Karpas-422 (cell line): ENCODE measurements at places on chromosomes 6 and 20. TPM values are rescaled to one million over a fixed set of nuclear protein-coding genes. Genes with fewer than 3 reads are reported as not detected.
A peak's percentile ranks its signal among the peaks of the same experiment; 100 is the strongest.

The FKBP1C gene
- not detected in 2 replicates for total RNA-seq

The GPX6 gene
- not detected in 2 replicates for total RNA-seq

DNA sequence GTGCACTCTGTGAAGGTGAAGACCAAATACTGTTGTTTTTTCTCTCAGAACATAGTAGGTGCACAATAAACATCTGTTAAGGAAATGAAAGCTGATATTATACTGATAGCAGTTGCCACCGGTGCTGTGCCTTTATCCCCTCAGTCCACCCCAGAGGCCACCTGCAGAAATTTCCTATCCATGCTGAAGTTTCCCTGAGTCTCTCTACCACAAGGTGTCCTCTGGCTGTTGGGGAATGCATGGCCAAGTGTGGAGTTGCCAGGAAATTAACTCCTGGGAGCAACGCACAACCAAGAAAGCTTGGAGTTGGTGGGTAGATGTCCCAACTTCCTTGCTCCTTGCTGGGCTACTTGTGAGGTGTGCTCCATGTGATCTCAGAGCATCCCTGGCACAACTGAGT lies 114.2 kb downstream of the LAMP5 start:
- 0 out of 2 replicates have a peak, but pooled peaks cover 3% of the 10 kb centered on the region for H3K27me3 ChIP-seq
- DNase-seq: no peak
- H3K4me3 ChIP-seq: no peak overlapping the region
- H3K36me3 ChIP-seq: no peaks in the 10 kb centered on the region
- H3K27ac ChIP-seq: no peak overlapping the region

DNA sequence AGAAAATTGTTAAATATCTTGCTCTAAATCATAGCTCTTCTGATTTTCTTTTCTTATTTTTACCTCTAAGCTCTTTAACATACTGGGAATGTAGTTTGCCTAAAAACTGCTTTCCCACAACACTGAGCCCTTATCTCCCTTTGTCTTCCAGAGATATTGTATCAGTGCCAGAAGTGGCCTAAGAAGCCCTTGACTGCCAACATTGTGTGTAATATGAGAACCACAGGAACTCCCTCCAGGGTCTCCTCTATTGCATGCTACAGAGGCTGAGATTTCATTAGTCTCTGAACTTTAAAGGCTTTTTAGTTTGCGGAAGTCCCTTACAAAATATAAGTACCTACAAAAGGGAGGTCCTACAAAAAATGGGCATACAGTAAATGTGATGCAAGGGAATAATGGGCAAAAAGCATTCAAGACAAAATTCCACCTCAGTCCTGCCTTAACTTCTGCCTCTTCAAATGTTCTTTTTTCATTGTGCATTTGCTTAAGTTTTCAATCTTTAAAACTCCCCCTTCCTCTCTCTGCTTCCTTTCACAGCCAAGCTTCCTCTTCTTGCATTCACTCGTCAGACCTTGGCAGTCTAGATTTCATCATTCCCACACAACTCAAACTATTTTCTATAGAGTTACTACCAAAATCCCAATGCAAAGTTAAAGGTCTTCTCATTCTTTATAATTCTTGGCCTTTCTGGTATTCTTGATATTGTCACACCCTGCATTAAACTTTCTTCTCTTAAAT lies 76.5 kb downstream of the ADGRG6 start:
- no peaks in the 10 kb centered on the region; the same call in 1 of the 2 replicates for H3K4me1 ChIP-seq
- no peak for DNase-seq
- H3K27me3 ChIP-seq: no peaks in the 10 kb centered on the region
- H3K4me3 ChIP-seq: no peak overlapping the region
- H3K27ac ChIP-seq: no peak overlapping the region

DNA sequence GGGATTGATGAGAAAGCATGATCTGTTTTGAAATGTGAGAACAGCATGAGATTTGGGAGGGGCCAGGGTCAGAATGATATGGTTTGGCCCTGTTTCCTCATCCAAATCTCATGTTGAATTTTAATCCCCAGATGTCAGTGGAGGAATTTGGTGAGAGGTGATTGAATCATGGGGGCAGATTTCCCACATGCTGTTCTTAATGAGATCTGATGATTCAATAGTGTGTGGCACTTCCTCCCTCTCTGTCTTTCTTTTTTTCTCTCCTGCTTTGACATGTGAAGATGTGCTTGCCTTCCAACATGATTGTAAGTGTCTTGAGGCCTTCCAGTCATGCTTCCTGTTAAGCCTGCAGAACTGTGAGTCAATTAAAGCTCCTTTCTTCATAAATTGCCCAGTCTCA lies 1060.3 kb upstream of the CITED2 start:
- H3K4me3 ChIP-seq: no peak overlapping the region
- no peak overlapping the region for H3K27ac ChIP-seq
- no peaks in the 10 kb centered on the region for H3K4me1 ChIP-seq

The SLC17A1 gene
- not detected in 2 replicates for total RNA-seq

DNA sequence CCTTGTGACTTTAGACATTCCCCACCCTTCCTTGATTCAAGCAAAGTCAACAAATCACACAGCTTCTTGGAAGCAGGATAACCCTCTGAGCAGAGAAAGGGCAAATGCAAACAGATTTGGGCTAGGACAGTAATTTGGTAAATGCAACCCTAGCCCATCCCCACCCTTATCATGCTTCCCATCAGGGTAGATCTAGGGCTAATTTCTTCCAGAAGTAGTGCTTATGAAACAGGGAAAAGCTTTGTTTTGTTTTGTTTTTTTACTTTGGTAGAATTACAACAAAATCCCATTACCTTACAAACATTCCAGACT lies 525.1 kb upstream of the NOX3 start:
- no peak overlapping the region for H3K4me3 ChIP-seq
- no peak overlapping the region for H3K27ac ChIP-seq
- H3K27me3 ChIP-seq: no peaks in the 10 kb centered on the region
- no peak for DNase-seq

- peaks cover 5% of the 10 kb centered on the region; the same call in 1 of the 2 replicates for H3K4me1 ChIP-seq
- H3K27ac ChIP-seq: no peak overlapping the region
- no peaks in the 10 kb centered on the region for H3K36me3 ChIP-seq
- no peak for DNase-seq
Measured at GRCh38 chr6:5828296-5828695, 178.4 kb downstream of the NRN1 start.

The HSPA12B gene
- not detected in 2 replicates for total RNA-seq

GRCh38 chr20:63570281-63571086 lies 3.6 kb downstream of the HELZ2 start:
- DNase-seq: peak; percentile 38
- H3K27ac ChIP-seq: no peak overlapping the region
- H3K4me3 ChIP-seq: no peak overlapping the region
- peaks cover 12% of the 10 kb centered on the region for H3K4me1 ChIP-seq

The FAM83B gene
- not detected in 2 replicates for total RNA-seq

- H3K4me1 ChIP-seq: no peaks in the 10 kb centered on the region
- no peak for DNase-seq
- no peaks in the 10 kb centered on the region for H3K36me3 ChIP-seq
- no peak overlapping the region for H3K4me3 ChIP-seq
- H3K27me3 ChIP-seq: no peaks in the 10 kb centered on the region
Measured at GRCh38 chr6:123587838-123588545, 48.8 kb downstream of the TRDN start.

DNA sequence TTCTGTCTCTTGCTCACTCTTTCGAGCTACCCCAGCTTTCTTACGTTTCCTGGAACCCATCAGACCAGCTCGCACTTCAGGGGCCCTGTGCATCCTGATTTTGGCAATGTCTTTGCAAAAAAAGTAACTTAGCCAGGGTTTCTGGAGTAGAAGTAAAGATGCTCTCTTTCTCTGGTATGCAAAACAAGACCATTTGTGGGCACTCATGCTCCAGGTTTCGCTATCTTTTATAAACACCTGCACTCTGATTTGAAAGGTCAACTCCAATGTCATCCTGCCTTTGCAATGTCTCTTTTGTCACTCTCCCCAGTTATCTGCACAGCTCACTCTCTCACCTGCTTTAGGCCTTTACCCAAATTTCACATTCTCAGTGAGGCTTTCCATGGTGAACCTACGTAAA lies 869.1 kb downstream of the QKI start:
- H3K27me3 ChIP-seq: no peaks in the 10 kb centered on the region
- H3K36me3 ChIP-seq: no peaks in the 10 kb centered on the region
- DNase-seq: no peak
- no peak overlapping the region for H3K27ac ChIP-seq
- H3K4me3 ChIP-seq: no peak overlapping the region
- no peaks in the 10 kb centered on the region for H3K4me1 ChIP-seq

- H3K36me3 ChIP-seq: no peaks in the 10 kb centered on the region
- H3K27me3 ChIP-seq: no peaks in the 10 kb centered on the region
- no peak overlapping the region for H3K4me3 ChIP-seq
- peaks cover 21% of the 10 kb centered on the region for H3K4me1 ChIP-seq
Measured at GRCh38 chr6:150452428-150453243, 83.8 kb downstream of the IYD start.

The RAET1L gene
- total RNA-seq: not detected in 2 replicates

The TUBE1 gene
- total RNA-seq: 81.6 and 110 TPM in 2 replicates

DNA sequence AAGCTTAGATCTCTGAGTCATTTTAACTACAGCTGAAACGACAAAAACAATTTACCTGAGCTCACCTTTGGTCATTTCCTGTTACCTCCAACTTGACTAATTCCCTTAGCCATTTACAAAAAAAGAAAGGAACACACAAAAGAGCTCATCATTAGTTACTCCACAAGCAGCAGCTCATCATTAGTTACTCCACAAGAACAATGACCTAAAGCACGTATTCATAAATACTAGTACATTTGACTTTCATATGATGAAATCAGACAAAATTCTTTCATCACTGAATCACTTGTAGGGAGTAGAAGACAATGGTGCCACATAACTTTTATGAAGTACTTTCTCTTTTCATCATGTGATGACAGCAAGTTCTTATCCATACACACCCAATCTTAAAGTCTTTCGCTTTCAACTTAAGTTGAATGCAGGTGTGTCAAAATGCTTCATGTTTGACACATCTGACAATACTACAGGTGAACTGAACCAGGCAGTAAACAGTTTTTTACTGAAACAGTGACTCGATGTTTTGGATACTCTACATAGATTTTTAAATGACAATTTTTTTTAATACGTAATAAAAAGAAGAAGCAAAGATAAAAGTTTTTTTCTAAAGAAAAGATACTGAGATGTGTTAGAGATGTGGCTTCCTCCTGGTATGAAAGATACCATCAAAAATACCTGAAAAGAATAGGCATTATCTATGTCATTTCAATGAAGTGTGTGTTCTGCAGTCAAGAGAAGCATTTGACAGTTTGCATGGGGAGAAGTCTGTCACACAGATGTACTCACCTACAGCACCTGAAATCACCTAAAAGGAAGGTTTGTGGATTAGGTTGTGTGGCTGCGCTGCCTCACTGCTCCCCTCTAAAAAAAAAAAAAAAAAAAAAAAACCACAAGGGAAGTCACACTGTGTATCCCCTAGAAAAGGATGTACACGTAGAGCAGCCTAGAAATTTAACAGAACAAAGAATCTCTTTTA lies 109.1 kb downstream of the PRDM1 start:
- no peak overlapping the region for H3K27ac ChIP-seq
- H3K4me1 ChIP-seq: no peaks in the 10 kb centered on the region
- no peak for DNase-seq
- H3K36me3 ChIP-seq: peaks cover 6% of the 10 kb centered on the region

GRCh38 chr6:121237859-121238258 lies 96.4 kb downstream of the TBC1D32 start:
- H3K27me3 ChIP-seq: no peaks in the 10 kb centered on the region
- H3K27ac ChIP-seq: no peak overlapping the region
- no peaks in the 10 kb centered on the region for H3K4me1 ChIP-seq
- no peak overlapping the region for H3K4me3 ChIP-seq
- DNase-seq: no peak

- H3K4me3 ChIP-seq: no peak overlapping the region
- H3K27ac ChIP-seq: no peak overlapping the region
- H3K36me3 ChIP-seq: no peaks in the 10 kb centered on the region
- no peaks in the 10 kb centered on the region for H3K27me3 ChIP-seq
Measured at GRCh38 chr6:11374036-11375010, 141.9 kb upstream of the NEDD9 start.

- no peaks in the 10 kb centered on the region for H3K36me3 ChIP-seq
- H3K4me3 ChIP-seq: peak overlapping the region; percentile 37; the same call in 1 of the 2 replicates
- no peak overlapping the region for H3K27ac ChIP-seq
- H3K4me1 ChIP-seq: peaks cover 16% of the 10 kb centered on the region
- peak; percentile 71 for DNase-seq
- H3K27me3 ChIP-seq: no peaks in the 10 kb centered on the region
Measured at GRCh38 chr6:11025921-11026635, 18.0 kb downstream of the ELOVL2 start.

- DNase-seq: no peak
- no peak overlapping the region for H3K4me3 ChIP-seq
- no peak overlapping the region for H3K27ac ChIP-seq
- H3K4me1 ChIP-seq: no peaks in the 10 kb centered on the region
Measured at GRCh38 chr6:3269281-3269975, 10.7 kb downstream of the PSMG4 start.

The EBF4 gene
- total RNA-seq: 6.5 and 12.8 TPM in 2 replicates

DNA sequence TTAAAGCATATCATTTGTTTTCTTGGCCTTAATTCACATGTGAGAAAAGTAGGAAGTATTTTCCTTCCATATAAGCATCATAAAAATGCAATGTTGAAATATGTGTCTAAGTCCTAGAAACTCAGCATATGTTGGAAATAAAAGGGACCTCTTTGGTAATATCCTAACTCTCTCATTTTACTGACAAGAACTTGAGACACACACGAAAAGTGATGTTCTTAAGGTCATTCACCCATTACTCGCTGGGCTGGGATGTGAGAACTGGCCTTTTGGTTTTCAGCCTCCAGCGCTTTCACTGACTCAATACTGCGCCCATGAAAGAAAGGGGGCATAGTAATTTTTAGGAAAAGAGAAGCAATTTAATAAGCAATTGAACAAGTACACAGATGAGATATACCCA lies 153.5 kb upstream of the SCGN start:
- DNase-seq: no peak
- no peak overlapping the region for H3K4me3 ChIP-seq
- no peak overlapping the region for H3K27ac ChIP-seq
- H3K36me3 ChIP-seq: no peaks in the 10 kb centered on the region

DNA sequence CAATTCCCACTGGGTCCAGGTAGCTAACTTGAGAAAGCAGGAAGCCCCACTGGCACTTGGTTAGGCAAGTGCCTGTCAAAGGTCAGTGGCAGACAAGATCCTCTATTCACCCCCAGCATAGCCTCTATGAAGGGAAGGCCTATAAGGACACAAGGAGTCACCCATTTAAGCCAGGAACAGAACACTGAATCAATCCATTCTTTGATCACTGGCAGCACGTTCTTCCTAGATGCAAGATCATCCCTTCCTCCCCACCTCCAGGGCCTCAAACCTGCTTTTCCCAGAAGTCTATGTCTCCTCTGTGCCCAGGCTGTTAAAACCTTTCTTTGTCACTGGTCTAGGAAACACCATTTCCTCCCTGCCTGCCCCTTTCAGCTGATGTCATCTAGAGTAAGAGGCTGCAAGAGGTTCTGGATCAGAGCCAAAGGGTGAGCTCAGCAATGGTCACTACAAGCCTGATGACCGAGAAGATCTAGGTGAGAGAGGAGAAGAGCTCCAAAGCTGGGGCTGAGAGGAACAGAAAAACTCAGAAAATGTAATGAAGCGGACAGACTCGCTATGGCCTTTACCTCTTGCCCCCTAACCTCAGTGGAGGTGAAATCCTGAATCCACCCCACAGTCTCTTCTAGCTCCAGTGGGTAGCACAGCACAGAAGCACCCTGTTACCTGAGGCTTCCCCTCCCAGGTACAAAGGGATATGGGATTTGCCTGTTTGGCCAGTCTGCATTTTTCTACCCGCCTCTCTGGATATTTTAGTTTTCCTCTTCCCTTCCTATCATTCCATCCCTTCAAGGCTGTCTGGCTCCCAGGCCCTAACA lies 1.8 kb downstream of the GTPBP2 start:
- DNase-seq: no peak
- peak overlapping the region; percentile 100; the same call in 1 of the 2 replicates for H3K4me3 ChIP-seq
- peaks cover 28% of the 10 kb centered on the region; the same call in 1 of the 2 replicates for H3K36me3 ChIP-seq
- H3K27me3 ChIP-seq: no peaks in the 10 kb centered on the region
- H3K27ac ChIP-seq: peak overlapping the region; percentile 5; the same call in 1 of the 2 replicates

The CYP39A1 gene
- total RNA-seq: 8.2 and 15.4 TPM in 2 replicates

The STMN3 gene
- total RNA-seq: 1.4 and 4.1 TPM in 2 replicates
